D341Med (cell line): ENCODE measurements at places on chromosomes 12 and 14.

GRCh38 chr14:61462566-61463193 lies 141.3 kb downstream of the PRKCH start:
- peak; percentile 67 for DNase-seq

DNA sequence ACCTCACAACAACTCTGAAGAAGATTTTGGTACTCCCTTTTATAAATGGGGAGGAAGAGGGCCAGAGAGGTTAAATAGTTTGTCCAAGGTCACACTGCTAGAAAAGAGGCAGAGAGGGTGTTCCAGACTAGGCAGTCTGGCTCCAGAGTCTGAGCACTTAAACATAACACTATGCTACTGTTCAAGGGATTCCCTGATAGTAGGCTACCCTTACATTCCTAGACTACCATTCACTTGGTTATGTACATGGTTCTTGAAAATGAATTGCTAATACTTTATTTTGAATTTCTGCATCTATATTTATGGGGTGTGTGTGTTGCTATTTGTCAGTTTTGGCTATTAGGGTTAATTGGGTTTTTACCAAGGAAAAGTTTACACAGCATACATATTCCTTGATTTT lies 7.2 kb downstream of the GNS start:
- DNase-seq: no peak

GRCh38 chr14:31909977-31910376 lies 167.1 kb upstream of the ARHGAP5 start:
- no peak for DNase-seq

GRCh38 chr12:21155522-21156351 lies 24.7 kb downstream of the SLCO1B1 start:
- DNase-seq: no peak

- no peak for DNase-seq
Measured at GRCh38 chr14:48710133-48710532, 876.0 kb downstream of the RPS29 start.

GRCh38 chr14:22748206-22748605 lies 18.3 kb upstream of the OXA1L start:
- no peak for DNase-seq

DNA sequence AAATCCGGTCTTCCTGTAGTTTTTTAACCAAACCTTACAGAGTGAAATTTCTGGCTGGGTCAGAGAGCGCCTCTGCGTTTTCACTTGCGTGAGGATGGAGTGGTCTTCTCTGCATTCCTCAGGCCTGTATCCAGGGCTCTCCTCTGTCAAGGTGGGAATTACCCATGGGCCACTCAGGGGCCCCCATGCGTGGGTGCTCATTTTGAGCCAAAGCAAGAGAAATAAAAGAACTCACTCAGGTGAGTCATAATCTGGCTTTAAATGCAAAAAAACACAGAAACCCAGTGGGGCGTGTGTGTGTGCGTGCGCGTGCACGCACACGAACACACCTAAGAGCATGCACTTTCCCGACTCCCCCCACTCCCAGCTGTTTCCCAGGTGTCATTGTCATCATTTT lies 104.0 kb upstream of the PWP1 start:
- no peak for DNase-seq

- no peak for DNase-seq
Measured at GRCh38 chr14:100409651-100410050, 86.5 kb downstream of the SLC25A47 start.

- peak; percentile 64 for DNase-seq
Measured at GRCh38 chr12:104680070-104680469, 223.3 kb downstream of the CHST11 start.

- DNase-seq: no peak
Measured at GRCh38 chr12:65324056-65324455, 45.6 kb downstream of the MSRB3 start.

GRCh38 chr12:67662910-67663538 lies 14.5 kb downstream of the DYRK2 start:
- DNase-seq: no peak

- DNase-seq: no peak
Measured at GRCh38 chr14:91957876-91958313, 10.4 kb upstream of the FBLN5 start.

GRCh38 chr12:64034901-64035576 lies 187.1 kb downstream of the KICS2 start:
- no peak for DNase-seq

DNA sequence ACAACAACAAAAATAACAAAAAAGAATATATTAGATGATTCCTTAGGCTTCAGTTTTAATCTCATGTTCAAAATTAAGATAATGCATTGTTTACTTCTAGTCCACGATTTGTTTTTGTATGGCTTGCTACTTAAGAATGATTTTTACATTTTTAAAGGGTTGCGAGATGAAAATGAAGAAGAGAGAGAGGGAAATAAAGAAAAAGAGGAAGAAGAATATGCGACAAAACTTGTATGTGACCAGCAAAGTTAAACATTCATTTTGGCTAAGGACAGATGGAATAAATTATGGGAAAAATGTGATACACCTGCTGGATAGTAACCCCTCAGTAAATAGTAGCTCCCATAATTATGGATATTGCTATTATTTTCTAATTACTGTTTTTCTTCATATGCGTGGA lies 1.2 kb upstream of the GIT2 start:
- no peak for DNase-seq

DNA sequence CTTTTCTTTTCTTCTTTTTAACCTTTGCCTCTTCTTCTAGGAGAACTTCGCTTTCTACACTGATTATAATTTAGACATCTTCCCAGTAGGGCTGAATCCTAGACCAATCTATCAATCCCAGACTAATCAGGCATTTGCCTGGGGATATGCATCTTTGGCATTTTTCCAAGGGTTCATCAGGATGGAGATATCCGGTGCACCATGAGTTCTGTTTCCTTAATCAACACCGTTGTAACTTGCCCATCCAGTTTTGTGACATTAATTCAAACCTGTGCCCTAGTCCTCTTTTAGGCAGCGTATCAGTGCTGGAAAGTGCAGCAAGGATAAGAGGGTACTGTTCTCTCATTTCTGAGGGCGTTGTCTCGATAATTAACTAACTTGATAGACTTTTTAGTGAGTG lies 617 bp upstream of the MGP start:
- DNase-seq: no peak

GRCh38 chr14:22713631-22713950 lies 52.9 kb upstream of the OXA1L start:
- DNase-seq: no peak

DNA sequence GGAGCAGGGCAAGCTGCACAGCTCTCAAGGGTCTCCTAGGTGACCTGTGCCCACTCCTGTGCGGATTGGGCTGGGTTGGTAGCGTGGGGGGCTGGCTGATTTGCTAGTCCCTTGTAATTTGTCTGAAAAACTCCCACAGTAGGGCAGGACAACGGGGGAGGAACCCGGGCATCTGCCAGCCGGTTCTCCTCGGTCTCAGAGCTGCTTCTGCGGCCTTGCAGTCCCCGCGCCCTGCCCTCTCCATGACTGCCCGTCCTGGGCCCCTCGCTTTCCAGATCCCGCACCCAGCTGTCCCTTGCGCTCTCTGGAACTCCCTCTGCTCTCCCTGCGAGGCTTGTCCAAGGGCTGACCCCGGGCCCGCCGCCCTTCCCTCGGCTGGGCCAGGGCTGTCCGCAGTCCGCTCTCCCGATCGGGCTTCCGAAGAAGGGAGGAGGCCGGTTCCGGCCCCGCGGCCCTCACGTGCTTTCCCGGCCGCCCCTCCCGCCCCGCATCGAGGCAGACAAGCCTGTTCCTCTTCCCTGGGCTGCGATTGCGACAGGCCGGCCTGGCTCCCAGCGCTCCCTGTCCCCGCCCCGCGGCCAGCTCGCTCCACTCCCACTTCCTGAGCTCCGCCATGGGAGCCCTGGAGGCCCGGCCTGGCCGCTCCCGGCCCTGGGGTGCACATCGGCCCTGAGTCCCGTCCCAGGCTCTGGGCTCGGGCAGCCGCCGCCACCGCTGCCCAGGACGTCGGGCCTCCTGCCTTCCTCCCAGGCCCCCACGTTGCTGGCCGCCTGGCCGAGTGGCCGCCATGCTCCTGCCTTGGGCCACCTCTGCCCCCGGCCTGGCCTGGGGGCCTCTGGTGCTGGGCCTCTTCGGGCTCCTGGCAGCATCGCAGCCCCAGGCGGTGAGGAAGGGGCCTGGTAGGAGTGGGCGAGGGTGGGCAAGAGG lies at the start of gene LTBR:
TSS of gene LTBR (plus strand) at position 591 of the 927 bp plus-strand sequence. CDS start at position 788, 197 bp downstream.
- no peak for DNase-seq

DNA sequence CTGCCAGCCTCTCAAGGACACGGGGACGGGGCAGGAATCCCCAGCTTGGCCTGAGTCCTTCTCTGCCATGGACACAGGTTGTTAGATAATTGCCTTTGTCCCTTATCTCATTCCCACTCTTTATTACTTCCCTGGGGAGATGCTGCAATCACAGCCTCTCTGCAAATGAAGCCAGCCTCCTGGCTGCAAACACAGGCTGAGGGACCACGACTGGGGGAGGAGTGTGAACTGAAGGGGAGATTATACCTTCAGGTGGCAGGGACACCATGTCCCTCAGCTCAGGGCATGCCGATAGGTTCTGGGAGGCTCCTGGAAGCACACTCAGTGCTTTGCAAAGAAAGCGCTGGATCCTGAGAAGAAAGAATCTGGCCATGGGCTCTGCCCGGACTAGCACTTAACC lies 16.1 kb upstream of the CHGA start:
- peak; percentile 68 for DNase-seq

DNA sequence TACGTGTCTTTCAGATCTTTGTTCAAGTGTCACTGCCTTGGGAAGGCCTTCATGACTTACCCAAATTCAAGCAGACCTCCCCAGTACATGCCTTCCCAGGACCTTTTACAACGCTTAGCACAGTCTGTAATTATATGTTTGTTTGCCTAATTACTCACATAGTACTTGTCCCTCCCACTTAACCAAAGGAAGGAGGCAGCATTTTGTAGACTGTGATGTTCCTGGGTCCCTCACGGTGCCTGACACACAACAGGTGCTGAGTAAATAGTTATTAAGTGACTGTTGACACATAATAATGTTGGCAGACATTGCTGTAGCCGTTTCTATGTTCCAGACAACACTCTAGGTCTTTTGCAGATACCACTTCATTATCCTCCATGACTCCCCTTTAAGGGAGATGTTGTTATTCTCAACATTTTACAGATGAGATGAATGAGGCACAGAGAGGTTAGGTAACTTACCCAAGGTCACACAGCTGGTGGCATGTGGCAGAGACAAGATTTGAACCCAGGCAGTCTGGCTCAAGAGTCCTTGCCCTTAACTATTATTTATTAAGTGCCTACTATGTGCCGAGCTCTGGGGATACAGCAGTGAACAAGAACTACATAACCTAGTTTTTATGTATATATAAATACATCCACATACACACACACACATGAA lies 130.7 kb downstream of the PHETA1 start:
- DNase-seq: no peak

GRCh38 chr14:27712364-27712763 lies 1054.2 kb upstream of the FOXG1 start:
- DNase-seq: no peak

DNA sequence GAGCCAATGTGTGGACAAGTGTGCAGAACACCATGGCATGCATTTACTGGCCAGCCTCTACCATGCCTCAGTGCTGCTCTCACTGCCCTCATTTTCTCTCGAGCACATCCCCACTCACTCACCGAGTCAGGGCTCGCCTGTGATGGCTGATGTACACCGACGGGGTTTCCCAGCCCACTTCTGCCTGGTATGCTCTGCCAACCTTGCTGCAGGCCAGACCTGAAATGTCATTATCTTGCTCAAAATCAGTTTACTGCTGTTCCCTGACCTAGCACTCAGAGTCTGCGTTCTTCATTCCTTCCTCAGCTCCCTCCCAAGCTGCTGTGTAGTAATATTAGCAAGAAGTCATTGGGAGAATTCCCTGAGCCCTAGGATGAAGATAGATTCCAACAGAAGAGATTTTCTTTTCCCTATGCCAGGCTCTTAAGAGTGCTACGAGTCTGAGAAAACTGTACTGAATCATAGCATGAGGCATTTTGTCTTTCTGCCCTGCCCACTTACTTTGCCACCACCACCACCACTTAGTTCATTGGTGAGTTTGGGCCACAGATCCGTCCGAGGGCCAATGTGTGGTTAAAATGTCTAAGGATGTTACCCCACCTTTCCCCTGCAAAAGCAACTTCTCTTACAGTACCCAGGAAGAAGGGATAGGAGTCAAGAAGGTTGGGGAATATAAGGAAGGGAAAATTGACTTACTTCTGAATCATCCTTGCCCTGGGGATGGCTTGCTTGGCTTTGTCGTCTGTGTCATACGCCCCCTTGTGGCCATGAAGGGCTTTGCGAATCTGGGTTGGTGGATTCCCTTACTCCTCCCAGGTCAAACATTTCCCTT lies 51.0 kb downstream of the BMAL2 start:
- DNase-seq: peak; percentile 81

GRCh38 chr12:105978276-105978675 lies 160.5 kb downstream of the NUAK1 start:
- DNase-seq: no peak

DNA sequence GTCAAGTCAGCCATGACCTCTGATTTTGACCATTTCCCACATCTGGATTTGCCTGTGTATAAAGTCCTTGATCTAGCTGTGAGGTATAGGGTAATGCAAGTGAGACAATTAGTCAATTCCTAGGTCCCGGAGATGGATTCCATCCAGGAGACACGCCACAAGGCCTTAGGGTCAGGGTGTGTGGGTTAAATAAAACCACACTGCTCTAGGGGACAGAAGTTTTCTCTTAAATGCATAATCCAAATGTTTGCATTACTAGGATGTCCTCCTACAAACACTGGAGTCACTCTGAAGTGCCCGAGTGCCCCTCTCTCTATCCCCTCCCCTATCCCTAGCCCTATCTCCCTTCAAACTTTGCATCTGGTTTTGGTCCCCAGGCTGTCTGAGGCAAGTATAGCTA lies 26.8 kb downstream of the LRIG3 start:
- no peak for DNase-seq

DNA sequence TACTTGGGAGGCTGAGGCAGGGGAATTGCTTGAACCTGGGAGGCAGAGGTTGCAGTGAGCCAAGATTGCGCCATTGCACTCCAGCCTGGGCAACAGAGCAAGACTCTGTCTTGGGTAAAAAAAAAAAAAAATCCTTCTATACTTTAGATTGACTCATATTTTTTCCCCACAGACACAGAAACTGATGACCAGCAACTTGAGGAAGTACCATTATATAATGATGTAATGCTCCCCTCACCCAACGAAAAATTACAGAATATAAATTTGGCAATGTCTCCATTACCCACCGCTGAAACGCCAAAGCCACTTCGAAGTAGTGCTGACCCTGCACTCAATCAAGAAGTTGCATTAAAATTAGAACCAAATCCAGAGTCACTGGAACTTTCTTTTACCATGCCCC lies 24.3 kb upstream of the SNAPC1 start:
- DNase-seq: no peak
